ENCODE measurements at places on chromosomes 1 and 21. TPM values are rescaled to one million over a fixed set of nuclear protein-coding genes. Genes with fewer than 3 reads are reported as not detected.

Gene OR2AK2
- not detected for total RNA-seq

- DNase-seq = no peak
Measured at GRCh38 chr1:113126207-113126606, 53.2 kb downstream of the LRIG2 start.

- DNase-seq = no peak
Measured at GRCh38 chr1:21707086-21707840, 38.1 kb upstream of the RAP1GAP start.

DNA sequence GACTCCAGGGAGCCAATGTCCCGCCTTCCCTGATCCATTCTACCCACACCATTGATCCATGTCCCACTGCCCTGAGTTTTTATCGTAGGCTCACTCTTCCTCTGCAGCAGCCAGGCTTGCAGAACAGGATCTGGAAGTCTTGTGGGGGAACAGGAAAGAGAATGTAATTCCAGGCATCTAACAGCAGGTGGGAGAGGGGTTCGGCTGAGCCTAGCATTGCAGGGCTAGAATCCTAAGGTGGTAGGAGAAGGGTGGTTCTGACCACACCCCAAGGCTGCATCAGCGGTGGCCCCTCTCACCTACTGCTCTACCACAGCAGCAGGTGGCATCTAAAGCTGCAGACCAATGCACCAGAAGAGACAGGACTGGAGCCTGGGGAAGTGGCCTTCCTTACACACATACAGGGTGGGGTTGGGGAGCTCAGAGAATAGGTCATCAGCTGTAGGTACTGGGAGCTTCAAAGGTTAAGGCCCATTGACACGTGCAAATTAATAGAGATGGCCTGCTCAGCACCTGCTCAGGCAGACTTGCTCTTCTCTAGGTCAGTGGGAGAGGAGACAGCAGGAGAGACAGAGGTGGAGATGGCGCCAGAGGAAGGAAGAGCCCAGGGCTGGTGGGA, 20.5 kb downstream of the KNCN start:
- DNase-seq = no peak

DNA sequence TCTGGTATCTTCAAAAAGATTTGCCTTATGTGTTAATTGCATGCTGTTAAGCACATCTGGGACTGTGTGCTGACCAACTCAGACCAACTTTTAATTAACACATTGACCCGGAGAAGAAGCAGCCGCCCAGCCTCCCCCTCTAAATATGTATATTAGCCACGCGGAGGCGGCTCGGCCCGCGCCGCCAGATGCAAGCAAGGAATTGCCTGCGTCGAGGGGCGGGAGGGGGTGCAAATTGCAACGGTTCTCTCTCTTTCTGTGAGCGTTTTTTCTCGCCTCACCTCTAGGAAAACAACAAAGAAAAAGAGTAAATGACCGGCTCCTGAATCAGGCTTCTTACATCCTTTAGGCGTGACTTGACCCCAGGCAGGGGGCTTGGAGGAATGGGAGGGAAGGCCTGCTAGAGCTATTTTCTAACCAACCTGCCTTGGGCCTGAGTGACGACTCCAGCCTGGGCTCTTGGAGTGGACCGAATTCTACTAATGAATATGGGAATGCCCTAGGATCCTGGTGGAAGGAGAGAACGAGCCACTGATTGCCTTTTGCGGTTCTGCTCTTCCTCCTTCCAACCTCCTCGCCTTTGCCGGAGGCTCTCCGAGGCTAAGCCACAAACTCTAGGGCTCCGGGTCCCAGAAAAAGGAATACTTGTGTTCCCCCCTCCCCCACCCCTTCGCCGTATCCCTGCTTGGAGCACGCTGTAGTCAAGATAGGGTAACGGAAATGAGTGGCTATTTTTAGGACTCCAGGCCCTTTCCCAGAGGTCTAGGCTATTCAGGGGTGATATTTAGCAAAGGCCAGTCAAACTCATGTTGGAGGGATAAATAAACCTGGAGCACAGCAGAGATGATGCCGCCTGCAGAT, 417.0 kb upstream of the ESRRG start:
- DNase-seq = no peak

Data from MG63 (cell line).